Activated CD4-positive, alpha-beta T cell treated with anti-CD3 and anti-CD28 coated beads, Interleukin-2, amount 50 U/mL, for 4 hours (primary cell): ENCODE measurements at places on chromosomes 7 and 10.

DNA sequence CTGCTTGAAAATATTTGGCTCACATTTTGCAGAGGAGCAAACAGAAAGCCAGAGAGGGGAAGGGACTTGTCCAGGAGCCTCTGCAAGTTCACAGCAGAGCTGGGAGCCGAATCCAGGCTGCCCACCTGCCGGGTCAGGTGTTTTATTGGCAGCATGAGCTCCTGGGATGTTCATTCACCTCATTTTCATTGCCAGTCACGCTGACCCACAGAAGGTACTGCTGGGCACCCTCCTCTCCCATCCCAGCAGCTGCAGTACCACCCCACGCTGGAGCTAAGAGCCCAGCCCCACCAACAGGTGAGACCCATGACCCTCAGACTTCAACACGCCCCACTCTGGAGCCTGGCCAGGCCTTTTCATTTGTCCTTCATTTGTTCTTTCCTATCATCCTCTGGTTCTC, 102.7 kb downstream of the GRID1 start:
- DNase-seq = no peak

DNA sequence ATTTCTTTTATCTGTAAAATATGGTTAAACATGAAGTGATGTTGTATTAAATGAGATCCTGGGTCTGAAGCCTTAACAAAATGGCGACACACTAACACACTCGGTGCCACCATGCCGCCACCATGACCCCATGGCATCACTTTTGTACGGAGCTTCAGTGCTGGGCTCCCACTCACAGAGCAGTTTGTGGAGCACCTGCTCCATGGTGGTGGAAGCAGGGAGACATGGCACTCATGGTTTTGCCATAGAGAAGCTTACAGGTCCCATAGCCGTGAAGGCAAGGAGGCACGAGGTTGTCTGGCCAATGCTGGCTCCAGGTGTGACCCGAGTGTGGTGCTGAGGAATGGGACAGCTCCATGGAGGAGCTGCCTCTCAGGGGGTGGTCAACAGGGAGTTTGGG, 63.5 kb upstream of the EN2 start:
- no peak for DNase-seq

DNA sequence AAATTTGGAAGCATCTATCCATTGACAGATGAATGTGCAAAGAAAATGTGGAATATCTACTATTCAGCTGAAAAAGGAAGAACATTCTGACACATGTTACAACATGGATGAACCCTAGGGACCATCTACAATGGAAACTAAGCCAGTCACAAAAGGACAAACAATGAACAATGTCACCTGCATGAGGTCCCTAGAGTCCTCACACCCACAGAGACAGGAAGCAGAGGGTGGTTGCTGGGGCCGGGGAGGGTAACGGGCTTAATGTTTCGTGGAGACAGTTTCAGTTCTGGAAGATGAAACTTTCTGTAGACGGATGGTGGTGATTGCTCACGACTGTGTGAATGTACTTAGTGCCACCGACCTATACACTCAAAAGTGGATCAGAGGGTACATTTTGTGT, 282.9 kb downstream of the ADARB2 start:
- no peak for DNase-seq

DNA sequence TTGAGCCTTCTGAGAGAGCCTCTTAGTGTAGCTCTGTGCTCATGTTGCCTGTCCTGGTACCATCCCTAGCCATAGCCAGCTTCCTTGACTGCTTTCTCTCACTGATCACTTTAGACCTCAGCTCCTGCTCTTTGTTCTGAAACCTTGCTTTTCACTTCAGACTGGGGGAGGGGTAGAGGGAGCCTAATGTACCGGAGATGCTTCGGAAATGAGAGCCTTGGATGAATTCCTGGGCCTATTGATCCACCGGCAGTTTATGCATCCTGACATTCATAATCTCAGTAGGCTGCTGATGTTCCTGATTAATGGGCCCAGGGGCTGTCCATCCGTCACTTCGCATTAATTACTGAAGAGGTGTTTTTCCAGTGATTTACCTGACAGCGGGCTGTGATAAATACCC, 38.8 kb downstream of the R3HCC1L start:
- DNase-seq = no peak

- no peak for DNase-seq
Observed at GRCh38 chr7:69653806-69654205, 55.5 kb downstream of the AUTS2 start.

GRCh38 chr10:12405342-12406320, 56.3 kb downstream of the CAMK1D start:
- DNase-seq = no peak

DNA sequence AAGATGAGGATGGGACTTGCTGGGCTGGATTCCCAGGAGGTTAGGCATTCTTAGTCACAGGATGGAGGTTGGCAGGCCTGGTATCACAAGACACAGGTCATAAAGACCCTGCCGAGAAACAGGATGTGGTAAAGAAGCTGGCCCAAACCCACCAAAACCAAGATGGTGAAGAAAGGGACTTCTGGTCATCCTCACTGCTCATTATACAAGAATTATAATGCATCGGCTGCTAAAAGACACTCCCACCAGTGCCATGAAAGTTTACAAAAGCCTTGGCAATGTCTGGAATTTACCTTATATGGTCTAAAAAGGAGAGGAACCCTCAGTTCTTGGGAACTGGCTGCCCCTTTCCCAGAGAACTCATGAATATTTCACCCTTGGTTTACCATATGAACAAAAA, 345.5 kb upstream of the POM121L12 start:
- DNase-seq = no peak

DNA sequence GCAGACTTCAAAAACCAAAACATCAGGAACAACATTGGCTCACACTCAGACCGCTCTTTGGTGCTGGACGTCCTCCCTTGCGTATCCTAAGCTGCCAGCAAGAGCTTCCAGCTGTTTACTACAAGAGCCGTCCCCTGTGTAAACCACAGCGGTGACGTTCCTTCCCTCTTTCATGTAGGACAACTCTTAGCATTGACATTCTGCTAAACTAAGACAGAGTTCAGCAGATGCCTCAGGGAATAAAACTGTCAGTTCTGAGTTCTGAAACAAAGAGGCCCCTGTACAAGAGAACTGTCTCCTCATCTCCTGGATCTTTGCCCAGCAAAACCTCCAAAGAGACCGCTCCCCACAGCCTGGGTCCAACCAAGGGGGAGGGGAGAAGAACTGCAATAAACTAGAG, 57.8 kb upstream of the OPALIN start:
- DNase-seq = no peak

DNA sequence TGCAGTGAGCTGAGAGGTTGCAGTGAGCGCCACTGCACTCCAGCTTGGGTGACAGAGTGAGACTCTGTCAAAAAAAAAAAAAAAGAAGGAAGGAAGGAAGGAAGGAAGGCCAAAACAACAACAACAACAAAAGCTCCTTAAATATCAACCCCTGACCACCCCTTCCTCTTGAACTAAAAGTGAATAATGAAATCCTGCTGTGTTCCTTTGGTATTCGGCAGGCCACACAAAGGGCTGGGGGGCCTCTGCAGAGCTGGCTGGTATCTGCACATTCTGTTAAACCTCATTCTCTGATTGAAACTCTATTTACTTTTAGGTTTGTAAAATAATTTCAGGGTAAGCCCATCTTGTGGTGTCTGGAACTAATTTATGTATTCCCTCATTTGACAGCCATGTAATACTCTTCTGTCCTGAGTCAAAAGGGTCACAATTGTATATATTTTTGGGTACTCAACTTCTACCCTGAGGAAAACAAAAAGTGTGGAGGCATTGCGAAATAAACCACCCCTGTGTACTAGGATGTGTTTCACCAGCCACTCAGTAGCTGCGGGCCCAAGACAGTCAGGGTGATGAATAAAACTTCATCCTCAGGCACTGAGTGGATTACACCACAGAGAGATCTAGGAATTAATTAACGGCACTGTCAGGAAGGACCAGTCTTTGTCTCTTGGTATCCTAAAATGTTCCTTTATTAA, 446.4 kb upstream of the PFKP start:
- no peak for DNase-seq

GRCh38 chr10:45151467-45152214, 150.9 kb downstream of the ZNF22 start:
- no peak for DNase-seq

DNA sequence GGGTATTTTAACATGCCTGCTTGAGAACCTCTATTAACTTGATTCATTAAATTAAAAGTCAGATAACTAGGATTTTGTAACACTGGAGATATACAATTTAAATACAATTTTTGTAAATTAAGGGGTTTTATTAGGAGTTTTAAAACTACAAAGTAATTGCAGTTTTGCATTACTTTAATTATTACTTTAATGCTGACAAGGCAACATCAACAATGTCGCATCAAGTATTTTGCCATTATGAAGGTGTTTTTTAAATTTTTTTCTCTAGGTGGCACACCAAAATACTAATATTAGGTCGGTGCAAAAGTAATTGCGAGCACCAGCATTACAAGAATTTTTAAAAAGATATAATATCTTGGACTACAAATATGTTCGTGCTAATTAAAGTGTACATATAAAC, 513.4 kb downstream of the ANKRD7 start:
- no peak for DNase-seq

DNA sequence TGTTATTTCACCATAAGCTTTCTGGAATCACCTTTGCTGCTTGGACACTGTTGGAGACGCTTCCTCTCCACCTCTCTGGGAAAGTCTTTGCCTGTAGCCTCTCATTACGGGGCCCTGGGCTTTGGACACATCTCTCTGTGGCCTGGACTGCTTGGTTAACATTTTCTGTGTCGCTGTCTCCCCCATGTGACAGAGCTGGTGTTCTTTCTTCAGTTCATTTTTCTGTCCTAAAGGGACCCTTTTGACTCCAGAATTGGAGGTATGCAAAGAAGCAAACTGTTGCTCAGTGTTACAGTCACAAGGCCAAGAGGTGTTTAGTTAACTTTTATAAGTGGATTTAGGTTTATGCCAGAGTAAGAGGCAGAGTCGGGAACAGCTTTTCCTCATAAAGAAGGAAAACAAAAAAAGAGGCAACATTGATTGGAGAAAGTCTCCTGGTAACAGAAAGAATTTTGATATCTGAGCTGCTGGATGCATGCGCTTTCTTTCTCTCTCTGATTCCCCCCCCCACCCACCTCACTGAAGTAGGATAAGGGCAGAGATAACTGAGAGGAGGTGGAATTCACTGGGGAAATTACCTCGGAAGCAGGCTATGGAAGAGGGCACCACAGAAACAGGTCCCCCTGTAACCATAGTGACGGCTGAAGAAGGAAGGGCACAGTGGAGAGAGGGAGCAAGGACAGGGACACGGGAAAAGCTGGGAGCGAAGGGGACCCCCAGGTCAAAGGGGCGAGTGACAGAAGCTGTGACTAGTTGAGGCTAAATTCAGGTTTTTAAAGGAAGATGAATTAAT, 57.8 kb downstream of the LGI1 start:
- DNase-seq = no peak

DNA sequence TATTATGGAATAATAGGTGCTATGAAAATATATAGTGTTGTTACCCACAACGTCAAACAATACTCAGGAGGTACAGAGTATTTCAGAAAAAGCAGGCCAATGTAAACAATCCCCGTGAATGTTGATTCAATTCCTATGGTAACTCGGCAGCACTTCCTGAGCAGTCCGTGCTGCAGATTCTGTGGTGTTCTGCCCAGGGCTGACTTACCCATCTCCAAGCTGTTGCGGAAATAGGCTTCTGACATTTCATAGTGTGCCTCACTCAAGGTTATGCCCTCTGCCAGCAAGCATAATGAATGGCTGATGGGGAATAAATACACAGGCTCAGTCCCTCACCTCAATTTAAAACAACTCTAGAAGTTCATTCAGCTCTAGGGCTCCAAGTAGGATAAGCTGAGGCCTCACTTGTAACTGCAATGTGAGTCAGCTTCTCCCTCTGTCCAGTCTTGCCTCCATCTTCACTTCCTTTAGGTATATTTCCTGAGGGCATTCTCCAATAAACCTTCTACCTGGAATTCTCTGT, 177.6 kb downstream of the GNAI1 start:
- DNase-seq = no peak

GRCh38 chr7:37663693-37664092, 19.9 kb upstream of the GPR141 start:
- no peak for DNase-seq

DNA sequence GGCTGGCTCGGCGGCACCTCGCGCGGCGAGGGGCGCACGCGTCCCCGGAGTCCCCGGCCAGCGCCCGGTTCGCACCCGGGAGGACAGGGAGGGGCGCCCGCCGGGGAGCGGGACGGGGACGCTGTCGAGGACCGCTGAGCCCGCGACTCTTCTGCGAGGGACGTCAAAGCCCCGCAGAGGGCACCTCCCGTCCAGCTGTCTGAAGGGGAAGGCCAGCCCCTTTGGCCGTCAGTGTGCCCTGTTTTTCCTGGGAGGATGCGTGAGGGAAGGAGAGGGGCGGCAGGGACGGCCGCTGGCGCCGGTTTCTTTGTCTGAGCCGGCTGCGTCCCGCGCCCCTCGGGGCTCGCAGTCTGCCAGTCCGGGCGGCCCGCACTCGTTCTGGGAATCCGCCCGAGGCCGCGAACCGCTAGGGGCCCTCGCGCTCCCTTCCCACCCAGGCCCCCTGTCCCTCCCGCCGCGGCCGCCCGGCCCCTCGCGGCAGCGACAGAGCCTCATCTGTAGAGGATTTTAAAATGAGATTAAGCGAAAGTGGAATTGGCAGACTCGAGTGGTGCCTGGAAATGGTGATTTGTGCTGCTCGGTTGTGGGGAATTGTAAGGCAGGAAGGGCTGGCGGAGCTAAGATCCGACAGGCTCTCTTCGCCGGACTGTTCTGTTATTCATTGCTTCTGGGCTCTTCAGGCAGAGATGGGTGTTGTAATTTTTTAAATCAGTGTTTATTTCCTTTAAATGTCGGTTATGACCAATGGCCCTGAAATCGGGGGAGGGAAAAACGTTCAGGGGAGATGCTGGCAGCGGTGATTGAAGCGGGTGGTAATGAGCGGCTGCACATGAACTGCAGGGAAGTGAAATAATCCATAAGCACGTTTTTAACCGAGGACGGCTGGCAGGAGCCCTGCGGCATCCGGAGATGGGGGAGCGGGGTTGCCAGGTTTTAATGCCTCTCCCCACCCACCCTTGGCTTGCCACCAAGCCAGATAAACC, 618 bp upstream of the RELN start:
- no peak for DNase-seq

- no peak for DNase-seq
Observed at GRCh38 chr7:77569514-77570232, 32.6 kb downstream of the PTPN12 start.

GRCh38 chr10:19944911-19945663, 128.9 kb downstream of the PLXDC2 start:
- no peak for DNase-seq

DNA sequence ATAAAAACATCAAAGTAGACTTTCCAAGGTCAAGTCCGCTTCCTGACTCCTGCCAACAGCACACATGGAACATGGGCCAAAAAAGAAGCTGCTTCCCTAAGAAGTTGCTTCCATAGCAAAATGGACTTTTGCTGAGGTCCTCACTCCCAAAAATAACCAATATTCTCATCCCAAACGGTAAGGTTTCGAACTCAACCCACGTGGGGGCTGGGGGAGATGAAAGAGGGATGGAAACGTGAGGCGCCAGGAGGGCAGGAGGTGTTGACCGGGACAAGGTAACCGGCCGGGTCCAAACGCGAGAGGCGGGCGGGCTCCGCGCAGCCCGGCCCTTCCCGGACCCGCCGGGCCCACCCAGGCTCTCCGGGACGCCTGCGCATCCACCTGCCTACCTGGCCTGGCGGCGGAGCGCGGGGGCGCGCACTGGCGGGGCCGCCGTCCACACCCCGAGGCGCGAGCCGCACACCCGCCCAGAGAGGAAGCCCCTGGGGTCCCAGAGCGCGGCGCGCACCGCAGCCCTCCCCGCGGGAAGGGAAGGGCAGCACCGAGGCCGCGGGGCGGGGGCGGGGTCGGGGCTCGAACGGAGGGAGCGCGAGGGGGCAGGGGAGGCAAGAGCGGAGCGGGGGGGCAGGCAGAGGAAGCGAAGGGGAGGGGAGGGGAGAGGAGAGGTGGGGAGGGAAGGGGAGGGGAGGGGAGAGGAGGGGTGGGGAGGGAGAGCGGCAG, 742 bp downstream of the LMBR1 start:
- DNase-seq = peak; percentile 58
